Activated T-cell treated with anti-CD3 and anti-CD28 coated beads, Interleukin-2, amount 50 U/mL, for 72 hours (primary cell): ENCODE measurements at places on chromosomes 6 and 20.

DNA sequence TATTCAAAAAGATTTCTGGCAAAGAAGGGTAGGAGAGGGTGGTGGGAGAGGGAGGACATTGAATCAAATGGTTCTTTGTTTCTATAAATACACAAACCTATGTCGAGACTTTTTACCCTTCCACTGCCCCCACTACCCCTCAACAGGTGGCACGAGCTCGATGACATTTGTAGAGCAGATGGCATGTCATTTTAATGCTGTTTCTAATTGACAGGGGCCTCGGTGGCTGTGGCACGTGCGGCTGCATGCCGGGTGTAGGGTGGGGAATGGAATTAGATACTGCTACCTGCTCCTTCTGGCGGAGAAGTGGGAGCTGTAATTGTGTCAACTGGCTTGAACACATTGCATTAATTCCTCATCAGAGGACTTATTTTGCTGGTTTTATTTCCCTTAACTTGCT is 29.1 kb upstream of the SASH1 start:
- DNase-seq, result no peak

GRCh38 chr6:133467982-133468380 is 226.8 kb downstream of the EYA4 start:
- no peak for DNase-seq

DNA sequence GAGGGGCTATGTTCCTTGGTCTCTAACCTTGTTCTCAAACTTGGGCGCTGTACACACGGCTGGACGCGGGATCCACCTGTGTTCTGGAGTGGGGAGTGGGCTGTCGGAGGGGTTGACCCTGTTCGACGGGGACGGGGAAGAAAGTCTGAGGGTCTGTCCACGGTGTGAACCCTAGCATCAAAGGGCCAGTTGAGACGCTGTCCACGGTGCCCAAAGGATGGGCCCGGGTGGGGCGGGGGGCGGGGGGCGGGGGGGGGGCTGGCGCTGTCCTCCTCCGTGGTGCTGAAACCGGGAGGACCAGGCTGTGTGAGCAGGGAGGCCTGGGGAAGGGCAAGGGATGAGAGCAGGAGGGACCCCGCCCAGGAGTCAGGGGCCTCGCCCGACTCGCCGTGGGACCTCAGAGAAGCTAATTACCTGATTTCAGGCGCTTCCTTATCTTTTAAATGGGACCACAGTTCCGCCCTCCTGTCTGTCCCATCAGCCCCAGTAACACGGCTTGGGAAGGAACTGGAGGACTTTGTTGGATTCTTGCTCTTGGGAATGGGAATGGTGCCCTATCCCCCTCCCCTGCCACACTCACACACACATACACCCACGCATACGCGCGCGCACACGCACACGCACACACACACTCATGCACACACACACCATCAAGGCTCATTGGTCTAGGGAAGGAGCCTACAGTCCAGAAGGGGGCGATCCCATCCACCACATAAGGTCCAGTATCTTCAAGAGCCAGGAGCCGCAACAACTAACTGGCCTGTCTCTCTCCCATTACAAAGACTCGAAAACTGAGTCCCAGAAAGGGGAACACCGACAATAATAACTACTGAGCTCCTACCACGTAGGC is 1.0 kb upstream of the VSTM2L start:
- peak; percentile 28 for DNase-seq

DNA sequence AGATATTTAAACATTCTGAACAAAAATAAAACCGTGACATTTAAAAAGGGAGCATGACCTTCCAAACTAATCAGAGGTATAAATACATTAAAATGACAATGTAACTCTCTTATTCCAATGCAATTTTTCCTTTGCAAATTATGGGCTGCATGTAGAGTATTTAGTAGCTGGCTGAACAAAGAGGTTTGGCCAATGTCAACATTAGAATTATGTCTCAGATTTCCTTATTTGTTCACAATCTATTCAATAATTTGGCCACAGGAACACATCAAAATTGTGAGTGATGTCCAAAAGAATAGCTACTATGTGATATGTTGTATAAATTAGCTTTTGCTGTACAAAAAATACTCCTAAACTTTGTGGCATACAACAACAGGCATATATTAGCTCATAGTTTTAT is 580.0 kb upstream of the MARCKS start:
- no peak for DNase-seq

- no peak for DNase-seq
Observed at GRCh38 chr6:138563231-138563630, 63.9 kb upstream of the NHSL1 start.

DNA sequence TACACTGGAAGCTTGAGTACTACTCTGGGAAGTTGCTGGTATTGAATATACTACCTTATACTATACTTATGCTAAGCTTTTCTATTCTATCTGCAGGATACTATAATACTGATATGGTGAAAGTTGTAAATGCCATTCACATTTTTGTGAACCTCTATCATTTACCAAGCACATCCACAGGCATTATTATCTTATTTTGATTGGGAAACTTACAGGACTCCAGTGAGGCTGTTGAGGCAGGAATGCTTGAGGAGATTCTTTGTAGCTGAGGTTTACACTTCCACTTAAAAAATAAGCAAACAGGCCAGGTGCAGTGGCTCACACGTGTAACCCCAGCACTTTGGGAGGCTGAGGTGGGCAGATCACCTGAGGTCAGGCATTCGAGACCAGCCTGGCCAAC is 442.9 kb downstream of the QKI start:
- DNase-seq, result no peak

DNA sequence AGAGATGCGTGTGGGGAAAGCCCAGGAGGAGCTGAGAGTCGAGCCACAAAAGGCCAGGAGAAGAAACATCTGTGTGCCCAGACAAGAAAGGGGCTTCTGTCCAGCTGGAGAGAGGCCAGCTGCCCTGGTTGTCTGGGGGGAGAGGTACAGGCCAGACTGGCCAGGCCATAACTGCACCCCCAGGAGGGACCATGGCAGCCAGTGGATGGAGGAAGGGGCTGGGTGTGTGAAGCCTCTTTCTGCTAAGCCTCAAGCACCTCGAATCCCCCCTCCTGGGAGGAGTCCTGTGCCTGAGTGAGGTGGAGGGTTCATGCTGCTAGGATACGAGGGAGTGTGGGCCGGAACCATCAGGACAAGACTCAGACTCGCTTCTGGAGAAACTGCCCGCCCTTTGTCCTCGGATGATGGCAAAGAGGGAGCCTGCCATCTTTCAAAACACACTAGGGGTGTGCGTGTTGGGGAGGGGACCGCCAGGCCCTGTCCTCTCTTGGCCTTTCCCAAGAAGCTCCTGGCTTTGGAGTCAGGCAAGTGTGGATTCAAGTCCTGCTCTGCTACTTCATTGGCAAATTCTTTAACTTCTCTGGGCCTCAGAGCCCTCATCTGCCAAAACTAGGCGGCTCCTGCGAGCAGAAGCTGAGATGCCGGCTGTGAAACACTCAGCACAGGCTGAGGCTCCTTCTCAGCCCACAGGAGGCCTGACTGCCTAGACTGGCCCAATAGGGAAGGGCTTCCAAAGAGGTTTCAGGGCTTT is 90.3 kb downstream of the ASXL1 start:
- no peak for DNase-seq

GRCh38 chr6:150967910-150968309 is 102.4 kb downstream of the MTHFD1L start:
- no peak for DNase-seq

GRCh38 chr6:30219244-30219643 is 6.0 kb upstream of the TRIM26 start:
- DNase-seq, result peak; percentile 46

GRCh38 chr6:137944793-137945498 is 77.9 kb downstream of the TNFAIP3 start:
- peak; percentile 26 for DNase-seq

DNA sequence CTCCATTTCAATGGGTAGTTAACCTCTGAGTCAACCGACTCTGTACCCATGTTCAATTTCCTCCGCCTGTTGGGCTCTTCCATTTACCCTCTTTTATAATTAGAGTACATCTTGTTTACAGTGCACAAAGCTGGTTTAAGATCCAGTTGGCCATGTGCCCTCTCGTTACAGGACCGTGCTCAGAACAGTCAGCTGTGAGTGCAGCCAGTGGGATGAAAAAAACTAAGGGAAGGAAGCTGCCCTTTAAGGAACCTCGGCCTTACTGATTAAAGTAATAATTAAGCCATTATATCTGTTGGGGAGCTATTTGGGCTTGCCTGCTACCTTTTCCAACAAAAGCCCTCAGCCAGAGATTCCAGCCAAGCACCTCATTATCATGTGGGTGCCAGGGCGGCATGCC is 68.8 kb downstream of the TMEM170B start:
- no peak for DNase-seq
